Stomach (tissue), 19 donors: ENCODE measurements at places on chromosomes 3 and 15.

GRCh38 chr3:24578951-24579421 lies 84.3 kb upstream of the THRB start:
- DNase-seq: no peak

GRCh38 chr15:82649226-82649999 lies 2.2 kb upstream of the CPEB1 start:
- no peak for DNase-seq

- no peak for DNase-seq
Observed at GRCh38 chr3:100370756-100371155, 30.1 kb downstream of the TOMM70 start.

DNA sequence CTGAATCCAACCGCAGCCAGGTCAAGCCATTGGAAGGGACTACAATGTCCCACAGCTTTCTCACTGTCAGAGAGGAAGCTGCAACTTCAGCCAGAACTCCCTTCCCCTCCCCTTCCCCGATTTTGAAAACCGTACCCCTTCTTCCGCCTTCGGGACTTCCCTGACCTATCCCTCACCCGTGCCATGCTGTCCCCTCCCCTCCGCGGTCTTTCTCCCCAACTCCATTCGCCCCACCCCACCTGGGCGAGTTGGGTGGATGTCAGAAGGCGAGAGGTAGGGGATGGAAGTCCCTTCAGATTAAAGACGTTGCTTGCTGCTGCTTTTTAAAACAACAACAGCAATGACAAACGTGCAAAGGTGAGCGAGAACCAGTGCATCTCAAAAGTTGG lies 723 bp downstream of the CPNE4 start:
- peak; percentile 2 for DNase-seq

DNA sequence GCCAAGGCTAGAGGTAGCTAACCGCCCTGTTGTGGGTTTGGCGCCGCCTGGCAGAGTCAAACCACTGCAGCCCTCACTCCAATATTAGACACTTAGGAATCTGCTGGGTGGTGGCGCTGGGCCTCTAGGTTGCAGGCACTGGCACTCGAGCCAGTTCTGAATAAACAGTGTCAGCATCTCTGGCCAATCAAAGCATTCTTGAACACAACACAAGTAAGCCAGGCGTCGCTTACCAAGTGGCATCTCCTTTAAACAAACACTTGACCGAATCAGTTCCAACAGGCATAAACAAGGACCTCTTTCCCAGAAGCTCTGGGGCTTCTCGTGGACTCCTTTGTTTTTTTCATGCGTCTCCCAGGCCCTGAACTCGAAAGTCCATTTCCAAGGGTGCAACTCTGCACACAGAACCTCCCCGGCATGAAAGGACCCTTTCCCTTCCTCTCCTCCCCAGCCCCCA lies 82.3 kb downstream of the LRIG1 start:
- peak; percentile 73 for DNase-seq

DNA sequence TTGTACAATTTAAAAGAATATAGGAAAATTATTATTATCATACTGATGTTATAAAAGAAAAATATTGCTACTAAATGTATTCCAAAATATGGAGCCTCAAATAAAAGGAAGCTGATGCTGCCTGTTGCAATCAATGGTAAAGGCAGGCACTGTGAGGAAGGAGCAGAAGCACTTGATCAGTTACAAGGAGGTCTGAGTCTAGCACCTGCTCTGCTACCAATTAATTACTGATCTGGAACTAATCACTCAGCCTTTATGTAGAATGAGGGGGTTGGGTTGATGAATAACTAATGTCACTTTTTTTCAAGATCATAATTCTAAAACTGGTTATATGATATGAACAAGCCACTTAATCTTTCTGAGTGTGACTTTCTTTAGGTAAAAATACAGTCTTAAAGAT lies 5.5 kb downstream of the ADGRG7 start:
- DNase-seq: no peak

- DNase-seq: no peak
Observed at GRCh38 chr3:188472336-188472735, 318.4 kb downstream of the LPP start.

DNA sequence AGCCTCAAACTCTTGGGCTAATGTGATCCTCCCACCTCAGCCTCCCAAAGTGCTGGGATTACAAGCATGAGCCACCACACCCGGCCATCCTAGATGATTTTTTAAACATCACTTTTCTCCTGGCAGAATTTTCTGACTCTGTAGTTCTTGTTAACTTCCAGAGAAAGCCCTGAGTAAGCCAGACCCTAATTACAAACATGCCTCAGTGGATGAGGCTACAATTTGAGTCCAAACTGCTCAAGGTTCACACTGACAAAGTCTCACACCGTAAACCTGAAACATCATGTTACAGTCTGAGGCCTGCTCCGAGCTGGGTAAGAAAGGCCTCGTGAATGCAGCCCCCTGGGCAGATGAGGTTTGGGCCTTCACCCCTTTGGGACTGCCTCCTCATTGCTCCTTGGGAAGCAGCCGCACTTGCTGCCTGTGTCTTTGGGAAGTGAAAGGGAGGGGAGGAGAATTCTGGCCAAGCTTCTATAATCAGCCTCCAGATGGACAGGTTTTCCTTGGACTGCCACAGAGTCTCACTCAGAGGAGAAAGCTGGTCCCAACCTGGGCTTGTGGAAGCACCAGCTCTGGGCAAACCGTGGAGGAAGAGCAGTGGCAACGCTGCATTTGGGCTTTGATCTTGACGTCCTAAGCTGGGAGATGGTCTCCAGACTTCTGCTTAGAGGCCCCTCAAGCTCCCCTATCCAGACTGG lies 46.0 kb downstream of the CA12 start:
- DNase-seq: no peak

DNA sequence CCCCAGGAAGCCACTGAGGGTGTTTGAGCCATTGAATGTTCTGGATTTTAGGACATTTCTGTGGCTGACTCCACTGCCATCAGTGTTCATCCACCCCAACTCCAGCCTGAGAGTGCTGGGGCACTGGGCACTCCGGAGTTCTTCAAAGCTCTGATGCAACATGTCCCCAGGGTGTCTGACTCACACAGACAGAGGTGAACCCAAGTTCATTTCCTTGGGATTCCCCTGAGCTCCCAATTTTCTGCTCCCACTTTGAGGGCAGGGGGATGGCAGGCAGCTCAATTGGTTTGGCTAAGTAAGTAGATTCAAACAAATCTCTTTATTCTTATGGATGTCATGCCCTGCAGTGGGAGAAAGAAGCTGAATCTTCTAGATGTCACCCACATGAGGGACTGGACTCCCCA lies 2.2 kb downstream of the STRA6 start:
- no peak for DNase-seq

- DNase-seq: no peak
Observed at GRCh38 chr3:105899516-105899915, 30.7 kb upstream of the CBLB start.
